Lung (tissue), 17 donors: ENCODE measurements at places on chromosomes 16 and 17.
A peak's percentile ranks its signal among the peaks of the same experiment; 100 is the strongest.

DNA sequence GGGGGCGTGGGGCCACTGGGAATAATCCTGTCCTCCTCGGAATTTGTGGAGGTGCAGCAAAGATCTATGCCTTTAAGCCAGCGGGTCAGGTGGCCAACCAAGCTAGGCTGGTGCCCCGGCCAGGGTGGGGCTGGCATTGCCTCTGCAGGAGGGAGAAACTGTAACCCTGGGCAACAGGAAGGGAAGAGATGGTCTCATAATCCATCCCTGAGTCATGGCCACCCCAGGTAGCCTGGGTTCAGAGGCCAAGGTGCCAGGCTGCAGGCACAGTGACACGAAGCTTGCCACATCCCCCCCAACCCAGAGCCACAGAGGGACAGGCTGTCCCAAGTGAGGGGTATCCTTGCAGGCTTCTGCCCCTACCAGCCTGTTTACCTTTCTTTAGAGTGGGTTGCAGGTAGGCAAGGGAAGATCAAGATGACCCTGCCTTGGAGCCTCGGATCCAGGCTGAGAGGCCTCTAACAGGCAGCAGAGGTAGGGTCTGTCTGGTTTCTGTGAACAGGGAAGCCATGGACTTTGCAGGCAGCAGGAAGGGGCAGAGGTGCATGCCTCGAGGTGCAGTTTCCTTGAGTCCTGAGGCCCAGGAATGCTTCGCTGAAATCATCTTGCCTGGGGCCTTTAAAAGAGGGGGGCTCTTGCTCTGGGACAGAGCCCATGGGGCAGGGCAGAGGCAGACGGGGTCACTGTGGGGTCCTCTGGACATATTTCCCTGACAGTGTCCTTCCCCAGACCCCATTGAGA lies 4.0 kb downstream of the LASP1 start:
- peaks cover 43% of the 10 kb centered on the region for H3K4me1 ChIP-seq
- peaks cover 9% of the 10 kb centered on the region for H3K36me3 ChIP-seq
- no peak for DNase-seq
- H3K27ac ChIP-seq, result peak overlapping the region; percentile 2
- H3K27me3 ChIP-seq, result no peaks in the 10 kb centered on the region
- no peak overlapping the region for H3K4me3 ChIP-seq

- H3K27ac ChIP-seq, result no peak overlapping the region
- H3K36me3 ChIP-seq, result no peaks in the 10 kb centered on the region
- peaks cover 6% of the 10 kb centered on the region for H3K4me1 ChIP-seq
- DNase-seq, result peak; percentile 52
Observed at GRCh38 chr17:8109661-8110455, 8.5 kb downstream of the ALOXE3 start.

DNA sequence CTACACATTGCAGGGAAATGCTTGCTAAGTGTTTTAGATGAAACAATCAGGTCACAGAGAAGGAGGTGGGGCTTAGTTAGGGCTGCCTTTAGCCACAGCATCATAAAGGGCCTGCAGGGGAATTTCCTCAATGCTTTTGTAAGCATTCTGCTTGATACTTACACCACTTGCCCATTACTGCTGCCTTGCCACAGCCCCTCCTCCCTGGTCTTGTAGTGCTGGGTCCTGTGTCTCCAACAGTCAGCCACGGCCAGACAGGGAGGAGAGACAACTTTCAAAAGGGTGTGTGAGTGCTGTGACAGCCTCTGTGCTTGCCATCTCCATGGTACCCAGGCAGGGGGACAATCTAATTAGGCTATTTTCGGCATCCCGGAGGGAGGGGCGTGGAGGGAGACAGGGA lies 111.2 kb downstream of the SHISA9 start:
- no peaks in the 10 kb centered on the region for H3K36me3 ChIP-seq
- DNase-seq, result no peak
- H3K27me3 ChIP-seq, result no peaks in the 10 kb centered on the region
- no peak overlapping the region for H3K4me3 ChIP-seq
- no peaks in the 10 kb centered on the region for H3K4me1 ChIP-seq
- H3K27ac ChIP-seq, result no peak overlapping the region

DNA sequence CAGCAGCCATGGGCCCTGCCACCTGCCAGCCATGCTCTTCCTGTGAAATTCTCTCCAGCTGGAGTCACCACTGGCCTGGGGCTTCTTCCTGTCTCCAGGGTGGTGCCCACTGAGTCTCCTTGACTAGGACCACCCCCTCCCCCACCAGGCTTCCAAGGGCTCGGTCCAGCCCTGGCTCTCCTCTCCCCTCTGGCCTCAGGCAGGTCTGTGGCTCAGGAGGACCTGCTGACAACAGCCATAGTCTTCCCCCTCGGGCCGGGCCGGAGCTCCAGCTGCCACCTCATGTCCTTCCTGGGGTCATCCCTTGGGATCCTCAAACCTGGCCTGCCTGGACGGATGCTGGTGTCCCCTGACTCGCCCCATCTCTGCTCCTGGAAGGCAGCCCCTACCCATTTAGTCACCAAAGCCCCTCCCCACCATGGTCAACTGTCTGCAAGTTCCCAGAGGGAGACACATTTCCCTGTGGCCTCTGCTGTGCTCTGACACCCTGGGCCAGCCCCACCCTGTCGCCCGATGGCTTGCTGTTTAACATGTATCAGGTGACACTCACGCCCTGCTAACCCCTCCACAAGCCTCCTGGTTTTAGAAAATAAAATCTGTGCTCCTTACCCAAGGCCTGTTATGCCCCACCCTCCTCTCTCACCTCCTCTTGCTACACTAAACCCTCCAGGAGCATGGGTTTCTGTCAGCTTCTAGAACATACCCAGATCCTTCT lies 186.2 kb downstream of the RBFOX3 start:
- H3K27ac ChIP-seq, result no peak overlapping the region
- H3K36me3 ChIP-seq, result no peaks in the 10 kb centered on the region
- H3K27me3 ChIP-seq, result no peaks in the 10 kb centered on the region
- no peak overlapping the region for H3K4me3 ChIP-seq

GRCh38 chr17:37413875-37414519 lies 7.3 kb downstream of the TADA2A start:
- no peaks in the 10 kb centered on the region for H3K27me3 ChIP-seq
- H3K4me3 ChIP-seq, result no peak overlapping the region
- no peak for DNase-seq
- no peak overlapping the region for H3K27ac ChIP-seq
- H3K4me1 ChIP-seq, result no peaks in the 10 kb centered on the region
- peaks cover 13% of the 10 kb centered on the region for H3K36me3 ChIP-seq
